ENCODE measurements at places on chromosomes 4 and X.
A peak's percentile ranks its signal among the peaks of the same experiment; 100 is the strongest.

DNA sequence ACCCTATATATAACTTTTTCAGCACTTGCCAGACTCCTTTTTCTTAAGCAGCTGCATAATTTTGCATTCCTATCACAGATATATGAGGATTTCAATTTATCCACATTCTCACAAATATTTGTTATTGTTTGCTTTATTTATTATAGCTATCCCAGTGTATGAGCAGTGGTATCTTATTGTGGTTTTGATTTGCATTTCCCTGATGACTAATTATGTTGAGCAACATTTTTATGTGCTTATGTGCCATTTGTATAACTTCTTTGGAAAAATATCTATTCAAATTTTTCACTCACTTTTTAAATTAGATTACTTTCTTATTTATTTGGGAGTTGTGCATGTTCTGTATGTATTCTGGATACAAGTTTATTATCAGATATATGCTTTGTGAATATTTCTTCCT lies 361.9 kb downstream of the KCTD8 start:
- DNase-seq: no peak

- no peak for DNase-seq
Observed at GRCh38 chrX:40877887-40878286, 142.5 kb upstream of the MED14 start.

- no peak for DNase-seq
Observed at GRCh38 chrX:2801223-2801622, 27.5 kb upstream of the GYG2 start.

DNA sequence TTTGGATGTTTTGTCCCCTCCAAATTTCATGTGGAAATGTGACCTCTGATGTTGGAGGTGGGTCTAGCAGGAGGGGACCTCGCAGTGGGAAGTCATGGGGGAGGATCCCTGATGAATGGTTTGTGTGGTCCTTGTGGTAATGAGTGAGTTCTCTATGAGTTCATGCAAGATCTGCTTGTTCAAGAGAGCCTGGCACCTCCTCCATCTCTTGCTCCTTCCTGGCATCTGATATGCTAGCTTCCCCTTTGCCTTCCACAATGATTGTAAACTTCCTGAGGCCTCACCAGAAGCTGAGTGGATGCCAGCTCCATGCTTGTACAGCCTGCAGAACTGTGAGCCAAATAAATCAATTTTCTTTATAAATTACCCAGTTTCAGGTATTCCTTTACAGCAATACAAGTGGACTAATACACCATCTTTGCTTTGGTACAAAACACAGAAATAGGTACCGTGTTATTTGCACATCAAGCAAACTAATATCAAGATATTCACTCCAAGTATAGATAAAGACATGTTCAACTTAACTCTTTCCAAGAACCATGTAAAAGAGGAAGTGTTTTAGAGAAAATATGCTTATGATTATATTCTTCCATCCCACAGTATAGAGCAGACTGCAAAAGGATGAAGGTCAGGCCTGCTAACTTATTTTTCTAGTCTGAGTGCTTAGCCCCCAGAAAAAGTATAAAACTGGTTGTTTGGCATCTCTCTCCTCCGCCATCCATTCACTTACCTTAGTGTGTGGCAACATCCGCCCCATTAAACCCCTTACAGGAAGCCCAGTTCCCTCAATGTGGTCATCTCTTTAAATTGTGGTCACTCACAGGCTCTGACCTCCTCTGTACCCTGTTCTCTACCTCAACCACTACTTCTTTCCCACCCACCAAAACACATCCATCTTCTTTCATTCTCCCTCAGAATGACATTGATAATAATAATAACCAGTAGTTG lies 6.7 kb downstream of the ARAP2 start:
- no peak for DNase-seq

GRCh38 chr4:12926189-12927066 lies 557.7 kb downstream of the RAB28 start:
- DNase-seq: no peak

GRCh38 chr4:20394512-20394911 lies 142.8 kb downstream of the SLIT2 start:
- peak; percentile 33 for DNase-seq

DNA sequence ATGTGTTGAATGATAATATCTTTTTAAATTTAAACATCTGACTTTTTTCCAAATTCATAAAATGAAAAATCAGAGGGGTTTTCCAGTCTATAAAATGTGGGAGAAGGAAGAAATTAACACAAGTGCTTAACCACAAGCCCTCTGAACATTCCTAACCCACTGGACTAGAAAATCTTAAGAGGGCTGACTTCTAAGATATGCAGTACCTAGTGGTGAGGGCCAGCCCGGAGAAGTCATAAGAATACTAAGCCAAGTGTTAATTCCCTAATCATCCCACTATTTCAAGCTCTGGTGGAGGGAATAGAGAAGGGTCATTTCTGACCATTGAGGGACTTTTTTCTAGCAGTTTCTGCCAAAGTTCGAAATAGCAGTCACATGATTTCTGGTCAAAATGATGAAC lies 86.9 kb upstream of the NEIL3 start:
- no peak for DNase-seq

DNA sequence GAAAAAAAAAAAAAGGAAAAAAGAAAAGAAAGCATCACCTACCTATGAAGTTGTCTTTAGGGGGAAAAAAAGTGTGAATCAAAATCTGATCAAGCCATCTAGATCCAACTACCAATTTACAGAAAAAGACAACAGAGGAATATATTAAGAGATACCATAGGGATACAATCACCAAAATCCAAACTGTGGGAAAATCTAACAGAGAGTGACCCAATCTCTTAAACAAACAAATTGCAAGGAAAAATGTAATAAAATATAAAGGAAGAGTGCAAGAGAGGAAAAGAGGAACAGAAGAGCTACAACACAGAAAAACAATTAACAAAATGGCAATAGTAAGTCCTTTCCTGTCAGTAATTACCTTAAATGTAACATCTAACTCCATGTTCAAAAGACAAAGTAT lies 19.0 kb downstream of the THOC2 start:
- no peak for DNase-seq

DNA sequence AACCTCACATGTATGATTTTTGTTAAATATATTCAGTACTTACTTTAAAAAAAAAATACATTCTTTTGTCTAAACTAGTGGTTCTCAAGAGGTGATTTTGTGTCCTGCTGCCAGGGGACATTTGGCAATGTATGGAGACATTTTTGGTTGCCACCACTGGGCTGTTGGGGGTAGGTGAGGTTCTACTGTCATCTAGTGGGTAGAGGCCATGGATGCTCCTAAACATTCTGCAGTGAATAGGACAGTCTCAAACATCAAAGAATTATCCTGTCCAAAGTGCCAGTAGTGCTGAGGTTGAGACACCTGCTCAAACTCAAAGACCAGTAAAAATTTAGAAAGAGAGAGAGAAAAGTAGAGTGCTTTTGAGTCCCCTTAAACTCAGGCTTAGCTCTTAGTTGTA lies 32.9 kb upstream of the PGM2 start:
- DNase-seq: no peak

- DNase-seq: no peak
Observed at GRCh38 chr4:7569810-7570783, 135.4 kb upstream of the PSAPL1 start.

- no peak for DNase-seq
Observed at GRCh38 chr4:147809211-147809610, 77.3 kb downstream of the ARHGAP10 start.
